MCF 10A (cell line): ENCODE measurements at places on chromosomes 1 and 21. TPM values are rescaled to one million over a fixed set of nuclear protein-coding genes. Genes with fewer than 3 reads are reported as not detected.
A peak's percentile ranks its signal among the peaks of the same experiment; 100 is the strongest.

GRCh38 chr1:39668111-39668510 lies 3.8 kb downstream of the NT5C1A start:
- DNase-seq: no peak

DNA sequence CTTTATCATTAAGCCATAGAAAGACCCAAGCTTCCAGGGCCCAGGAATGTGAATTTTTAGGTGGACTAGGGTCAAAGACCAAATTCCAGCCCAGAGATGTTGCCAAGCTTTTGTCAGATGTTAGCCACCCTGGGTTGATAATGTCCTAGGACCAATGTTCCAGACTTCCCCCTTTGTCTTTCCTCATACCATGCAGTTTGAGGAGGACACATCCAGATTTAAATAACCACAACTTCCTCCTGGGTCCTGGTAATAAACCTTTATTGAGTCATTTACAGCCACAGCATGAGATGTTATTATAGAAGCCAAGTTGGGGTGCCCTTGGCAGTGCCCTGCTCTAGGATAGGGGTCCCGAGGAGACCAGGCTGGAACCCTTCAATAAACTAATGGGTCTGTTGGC lies 5.9 kb downstream of the TNR start:
- DNase-seq: no peak

- peak; percentile 86 for DNase-seq
Measured at GRCh38 chr21:33299181-33299752, 25.5 kb upstream of the IFNAR1 start.

DNA sequence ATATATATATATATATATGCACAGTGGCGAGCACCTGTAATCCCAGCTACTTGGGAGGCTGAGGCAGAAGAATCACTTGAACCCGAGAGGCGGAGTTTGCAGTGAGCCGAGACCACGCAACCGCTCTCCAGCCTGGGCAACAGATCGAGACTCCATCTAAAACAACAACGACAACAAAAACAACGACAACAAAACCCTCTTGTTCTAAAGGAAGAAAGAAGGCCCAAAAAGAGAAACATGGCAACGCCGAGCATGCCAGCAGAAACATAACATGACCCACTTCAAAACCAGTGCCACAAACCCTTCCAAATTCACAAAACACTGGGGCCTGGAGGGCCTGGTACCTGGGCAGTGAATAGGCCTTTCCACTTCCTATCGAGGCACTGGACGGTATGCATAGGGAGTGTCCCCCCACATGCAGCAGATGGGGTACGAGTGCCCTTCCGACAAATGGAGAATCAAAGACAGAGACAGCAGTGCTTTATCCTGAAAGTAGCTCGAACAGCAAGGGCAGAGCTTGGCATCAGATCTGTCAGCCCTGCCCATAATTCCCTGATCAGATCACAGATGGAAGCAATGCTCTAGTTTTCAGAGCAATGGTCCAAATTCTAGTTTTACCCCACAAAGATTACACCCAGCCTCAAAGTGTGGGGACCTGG lies 52.0 kb downstream of the TOMM20 start:
- DNase-seq: no peak

DNA sequence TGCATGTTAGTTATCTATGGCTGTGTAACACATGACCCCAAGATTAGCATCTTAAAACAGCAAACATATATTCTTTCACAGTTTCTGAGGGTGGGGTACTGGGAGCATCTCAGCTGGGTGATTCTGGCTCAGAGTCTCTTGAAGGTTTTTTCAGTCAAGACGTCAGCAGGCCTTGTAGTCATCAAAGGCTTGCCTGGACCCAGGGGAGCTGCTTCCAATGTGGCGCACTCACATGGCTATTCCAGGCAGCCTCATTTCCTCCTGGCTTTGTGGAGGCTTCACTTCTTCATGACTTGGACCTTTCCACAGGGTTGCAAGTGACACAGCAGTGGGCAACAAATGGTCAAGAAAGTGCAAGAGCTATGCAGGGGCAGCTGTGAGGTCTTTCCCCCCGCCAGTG lies 114.7 kb downstream of the ACTL8 start:
- no peak for DNase-seq

- DNase-seq: no peak
Measured at GRCh38 chr1:155077758-155078445, 735 bp upstream of the EFNA3 start.

GRCh38 chr1:90435351-90435750 lies 281.8 kb downstream of the BARHL2 start:
- DNase-seq: no peak

DNA sequence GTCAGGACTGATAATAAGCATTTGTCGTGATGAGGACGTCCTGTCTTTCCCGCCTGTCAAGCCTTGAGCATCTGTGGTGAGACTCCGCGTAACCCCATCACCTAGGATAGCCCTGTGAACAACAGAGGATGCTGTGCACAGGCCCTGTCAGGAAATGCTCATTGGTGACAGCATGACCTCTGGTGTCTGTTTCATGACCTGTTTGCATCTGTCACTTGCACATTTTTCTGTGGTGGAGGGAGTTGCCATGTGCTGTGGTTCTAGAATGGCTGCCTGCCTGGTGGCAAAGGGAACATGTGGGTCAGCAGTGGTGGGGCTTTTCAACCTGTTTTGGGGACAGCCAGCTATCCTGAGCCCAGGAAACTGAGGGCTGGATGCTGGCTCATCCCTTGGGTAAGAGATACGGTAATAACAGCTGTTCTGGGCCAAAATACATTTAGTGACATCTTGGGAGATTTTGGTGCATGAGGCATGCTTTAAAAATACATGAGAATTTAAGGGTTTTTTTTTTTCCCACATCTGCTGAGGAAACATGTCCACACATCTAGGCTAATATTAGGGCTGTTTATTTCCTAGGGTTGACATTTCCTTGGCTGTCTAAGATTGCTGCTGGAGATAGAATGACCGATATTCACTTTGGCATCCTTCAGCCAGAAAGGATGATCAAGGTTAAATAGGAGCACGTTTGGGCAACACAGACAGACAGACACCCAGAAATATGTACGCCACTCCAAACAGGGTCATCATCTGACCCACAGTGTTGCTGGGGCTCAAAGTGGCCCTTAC lies 52.9 kb downstream of the KCNC4 start:
- no peak for DNase-seq

GRCh38 chr1:229862017-229862774 lies 204.8 kb upstream of the GALNT2 start:
- DNase-seq: no peak

DNA sequence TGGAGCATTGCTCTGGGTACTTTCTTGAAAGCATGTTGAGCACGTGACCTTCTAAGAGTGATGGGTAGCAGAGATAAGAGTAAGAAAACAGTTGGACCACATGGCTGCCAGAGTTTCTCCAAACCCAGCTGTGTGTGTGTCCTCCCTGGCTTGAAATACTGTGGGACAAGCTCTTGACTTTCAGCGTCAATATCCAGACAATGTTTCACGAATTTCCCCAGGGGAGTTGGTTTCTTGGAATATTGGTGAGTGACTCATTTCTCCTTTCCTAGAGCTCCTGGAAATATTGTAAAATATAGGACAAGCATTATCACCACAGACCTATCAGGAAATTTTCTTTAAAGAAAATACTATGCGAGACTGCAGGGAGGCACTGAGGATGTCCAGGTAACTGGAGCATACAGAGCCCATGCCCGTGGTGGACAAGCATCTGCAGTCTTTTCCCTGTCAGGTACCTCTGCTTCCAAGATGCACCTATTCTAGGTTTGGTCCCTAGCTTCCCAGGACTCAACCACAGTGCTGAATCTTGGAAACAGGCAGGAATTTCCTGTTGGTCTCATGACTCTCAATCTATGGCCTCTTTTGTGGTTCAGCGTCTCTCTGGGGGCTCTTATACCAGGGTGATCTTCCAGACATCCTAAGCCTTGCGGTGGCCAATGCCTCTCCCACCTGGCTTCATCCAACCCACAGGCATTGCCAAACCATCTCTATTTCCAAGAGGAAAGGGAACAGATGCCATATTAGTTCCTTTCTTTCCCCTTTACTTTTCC lies 67.4 kb downstream of the KCNJ6 start:
- peak; percentile 33 for DNase-seq

DNA sequence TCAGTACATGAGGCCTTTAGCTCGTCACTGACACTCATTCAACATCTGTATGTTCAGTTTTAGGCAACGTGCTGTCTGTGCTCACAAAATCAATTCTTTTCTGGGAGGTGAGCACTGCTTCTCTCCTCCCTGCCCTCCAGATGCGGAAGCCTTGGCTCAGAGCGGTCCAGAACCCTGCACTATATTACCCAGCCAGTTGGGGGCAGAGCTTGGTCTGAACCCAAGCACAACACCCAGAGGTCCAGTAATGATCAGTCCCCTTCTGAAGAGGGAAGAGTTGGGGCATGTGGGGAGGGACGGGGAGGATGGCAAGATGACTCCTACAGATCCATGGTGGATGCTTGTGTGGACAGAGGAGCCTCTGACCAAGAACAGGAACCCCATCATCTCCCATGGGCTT lies 5.6 kb upstream of the DSCAM start:
- DNase-seq: no peak

DNA sequence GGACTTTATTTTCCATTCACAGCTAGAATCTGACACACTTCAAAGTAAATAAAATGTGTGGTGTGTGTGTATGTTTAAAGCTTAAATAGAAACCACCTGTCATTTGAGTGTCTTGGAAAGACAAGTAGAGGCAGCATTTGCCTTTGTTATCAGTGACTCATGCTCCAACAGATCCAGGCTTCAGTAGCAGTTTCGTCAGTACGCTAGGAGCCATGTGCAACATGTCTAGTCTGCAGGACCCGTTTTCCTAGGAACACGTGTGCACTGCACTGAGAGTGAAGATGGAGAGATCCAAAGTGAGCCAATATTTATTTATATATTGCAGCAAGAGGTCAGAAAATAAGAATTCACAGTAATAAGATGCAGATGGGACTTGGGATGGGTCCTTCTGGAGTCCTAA lies 41.8 kb downstream of the SGIP1 start:
- DNase-seq: peak; percentile 51

DNA sequence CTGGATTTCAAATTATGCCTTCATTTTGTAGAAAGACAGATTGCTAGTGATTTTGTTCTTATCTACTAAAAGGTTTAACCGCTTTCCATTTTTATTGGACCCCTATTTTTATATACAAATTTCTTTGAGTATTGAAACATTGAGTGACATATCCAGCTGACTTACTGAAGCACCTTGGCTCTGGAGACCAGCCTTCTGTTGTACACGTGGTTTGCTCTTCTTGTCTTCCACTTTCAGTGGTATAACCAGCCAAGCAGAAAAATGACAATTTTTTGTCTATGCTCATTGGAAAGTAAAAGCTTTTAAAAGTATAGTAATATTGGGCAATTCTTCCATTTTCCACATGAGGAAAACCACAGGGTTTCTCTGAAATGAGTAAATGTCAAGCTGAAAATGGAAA lies 4.4 kb downstream of the F13B start:
- DNase-seq: no peak

DNA sequence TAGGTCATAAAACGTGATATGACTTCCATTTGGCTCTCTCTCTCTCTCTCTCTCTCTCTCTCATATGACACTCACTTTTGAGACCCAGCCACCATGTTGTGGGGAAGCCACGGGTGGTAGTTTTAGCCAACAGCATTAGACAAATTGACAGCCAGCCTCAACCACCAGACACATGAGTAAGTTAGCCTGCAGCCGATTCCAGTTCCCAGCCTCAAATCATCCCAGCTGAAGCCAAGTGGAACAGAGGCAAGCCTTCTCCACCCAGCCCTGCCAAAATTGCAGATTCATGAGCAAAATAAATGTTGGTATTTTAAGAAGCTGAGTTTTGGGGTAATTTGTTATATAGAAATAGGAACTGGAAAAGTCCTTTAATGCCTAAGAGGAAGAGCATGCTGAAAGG lies 98.0 kb upstream of the DNAH14 start:
- DNase-seq: no peak

CACNA1S gene
- not detected in 2 replicates for total RNA-seq

NTRK1 gene
- total RNA-seq: 0.15 and 0.33 TPM in 2 replicates

GPR25 gene
- total RNA-seq: 0.25 and 0.68 TPM in 2 replicates

LRRC39 gene
- total RNA-seq: 0.65 and 0.74 TPM in 2 replicates

KIF26B gene
- 1.6 and 3.1 TPM in 2 replicates for total RNA-seq

ZMYM4 gene
- total RNA-seq: 62.0 and 70.1 TPM in 2 replicates

FMOD gene
- total RNA-seq: not detected in 2 replicates

REN gene
- not detected in 2 replicates for total RNA-seq

RUNX3 gene
- not detected in 2 replicates for total RNA-seq

PIGR gene
- not detected in 2 replicates for total RNA-seq
